Activated gamma-delta T cell (primary cell): ENCODE measurements at places on chromosomes 5 and 9.

DNA sequence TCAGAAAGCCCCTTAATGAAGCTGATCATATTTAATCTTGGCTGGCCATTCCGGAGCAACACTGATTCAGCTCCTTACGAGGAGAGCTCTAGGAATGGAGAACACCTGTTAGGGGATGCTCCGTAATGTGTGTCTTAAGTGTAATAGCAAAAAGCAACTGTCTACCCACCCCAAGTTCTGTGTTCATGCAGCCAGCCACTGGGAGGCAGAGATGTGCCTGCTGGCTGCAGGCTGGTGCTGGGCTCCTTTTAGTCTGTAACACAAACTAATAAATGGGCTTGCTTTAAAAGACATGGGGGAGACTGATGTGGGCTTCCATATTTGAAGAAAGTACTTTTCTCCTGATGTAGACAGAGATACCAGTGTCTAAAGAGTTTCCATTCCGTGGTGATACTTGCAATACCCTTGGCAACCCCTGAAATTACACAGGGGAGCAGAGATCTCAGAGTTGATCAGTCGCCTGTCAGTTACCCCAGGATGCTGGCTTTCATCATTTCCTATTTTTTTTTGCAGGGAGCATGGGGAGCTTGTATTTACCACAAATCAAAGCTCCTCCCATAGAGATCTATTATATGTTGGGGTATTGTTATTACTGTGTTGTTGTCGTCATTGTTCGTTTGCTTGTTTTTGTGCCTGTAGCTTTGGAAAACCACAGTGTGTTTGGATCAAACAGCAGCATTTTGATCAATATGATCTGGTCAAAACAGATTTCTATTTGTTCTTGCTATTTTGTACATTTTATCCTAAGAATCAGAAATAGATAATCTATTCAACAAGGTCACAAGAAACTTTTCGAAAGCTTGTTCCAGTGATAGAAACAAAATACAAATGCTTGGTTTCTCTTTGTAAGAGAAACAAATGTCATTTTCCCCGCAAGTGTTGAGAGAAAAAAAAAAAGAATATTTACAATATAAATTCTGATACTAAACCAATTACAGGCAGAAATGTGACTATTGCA is 65.8 kb downstream of the MTX3 start:
- DNase-seq: no peak

DNA sequence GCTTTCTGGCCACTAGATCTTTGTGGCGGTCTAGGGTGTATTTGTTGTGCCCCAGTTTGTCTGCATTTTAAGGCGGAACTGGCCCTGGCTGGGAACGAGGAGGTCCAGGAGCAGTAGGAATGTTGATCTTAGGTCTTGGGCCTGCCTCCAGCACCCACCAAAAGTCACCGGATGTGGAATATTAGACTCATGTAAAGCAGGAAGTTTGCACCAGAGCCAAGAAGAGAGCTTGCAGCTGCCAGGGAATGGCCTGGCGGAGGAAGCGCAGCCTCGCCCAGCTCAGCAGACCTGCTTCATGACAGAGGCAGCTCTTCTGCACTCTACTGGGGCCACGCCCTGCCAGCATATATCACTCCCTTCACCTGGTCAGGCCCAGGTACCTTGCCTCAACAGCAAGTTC is 3.3 kb downstream of the GPX3 start:
- DNase-seq: no peak

DNA sequence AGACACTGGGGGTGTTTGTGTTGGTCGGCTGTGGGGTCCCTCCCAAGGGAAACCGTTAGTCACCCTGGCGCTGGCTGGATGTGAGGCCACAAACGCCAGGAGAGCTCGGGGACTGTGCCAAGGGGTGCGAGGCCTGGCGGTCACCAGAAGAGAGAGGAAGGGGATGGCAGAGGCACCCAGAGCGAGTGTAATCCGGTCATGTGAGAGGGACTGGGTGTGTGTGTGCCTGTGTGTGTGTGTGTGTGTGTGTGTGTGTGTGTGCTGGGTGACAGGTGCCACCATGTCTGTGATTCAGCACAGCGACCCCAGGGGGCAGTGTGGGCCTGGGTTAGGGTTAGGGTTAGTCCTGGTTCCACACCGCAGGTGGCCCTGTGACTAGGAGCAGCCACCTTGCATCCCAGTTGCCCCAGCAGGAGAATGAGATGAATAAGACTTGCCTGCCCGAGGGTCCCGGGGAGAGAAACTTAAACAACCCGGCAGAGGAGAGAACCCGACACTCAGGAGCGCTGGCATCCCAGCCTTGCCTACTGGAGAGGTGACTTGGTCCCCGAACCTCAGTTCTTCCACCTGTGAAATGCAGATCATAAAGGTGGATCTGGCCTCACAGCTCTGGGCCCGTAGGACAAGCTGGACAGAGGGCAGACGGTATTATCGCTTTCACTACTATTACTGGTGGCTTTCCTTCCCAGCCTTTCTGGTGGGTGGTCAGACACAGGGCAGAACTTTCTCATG is 1.4 kb upstream of the ADAMTSL2 start:
- DNase-seq: no peak

DNA sequence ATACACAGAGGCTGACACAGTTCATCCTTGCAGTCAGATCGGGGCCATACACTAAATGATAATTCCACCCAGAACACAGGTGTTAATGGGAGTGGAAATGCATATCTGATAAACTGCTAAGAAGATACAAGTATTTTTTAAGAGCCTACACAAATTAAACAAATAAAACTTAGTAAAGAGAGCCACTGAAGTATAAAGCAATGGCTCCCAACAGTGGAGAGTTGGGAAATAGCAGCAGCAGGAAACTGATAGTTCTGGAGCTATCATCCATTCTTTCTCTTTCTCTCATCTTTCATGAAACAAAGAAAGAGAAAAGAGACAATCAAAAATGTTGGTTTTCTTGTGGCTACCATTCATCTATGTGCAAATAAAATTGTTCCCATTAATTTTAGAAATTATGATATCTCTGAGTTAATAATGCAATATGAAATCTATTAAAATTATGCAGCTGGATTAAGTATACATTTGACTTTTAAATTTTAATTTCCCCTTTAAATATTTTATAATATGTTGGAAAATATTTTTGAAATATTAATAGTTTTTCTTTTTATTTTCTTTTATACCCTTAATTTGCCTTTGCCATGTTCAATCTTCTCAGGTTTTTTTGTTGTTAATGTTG is 120.8 kb downstream of the EMB start:
- DNase-seq: no peak

- DNase-seq: no peak
These were observed 1021.9 kb downstream of the CDH12 start for GRCh38 chr5:21831145-21831787.

DNA sequence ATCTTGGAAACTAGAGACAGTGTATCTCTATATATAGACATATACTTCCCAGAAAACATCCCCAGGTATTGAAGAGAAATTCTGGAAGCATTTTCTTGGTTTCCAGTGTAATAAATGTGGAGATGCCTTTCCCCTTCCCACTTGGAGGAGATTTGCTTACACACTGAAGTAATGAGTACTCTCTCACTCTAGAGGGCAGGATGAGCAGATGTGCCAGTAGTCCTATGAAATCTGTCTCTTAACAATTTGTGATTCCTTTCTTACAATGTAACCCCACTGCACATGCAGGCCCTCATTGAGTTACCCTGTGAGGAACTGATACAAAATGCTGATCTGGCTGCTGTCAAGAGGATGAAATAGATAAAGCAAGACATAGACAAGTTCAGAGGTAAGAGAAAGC is 567.2 kb downstream of the SLCO4C1 start:
- DNase-seq: no peak

DNA sequence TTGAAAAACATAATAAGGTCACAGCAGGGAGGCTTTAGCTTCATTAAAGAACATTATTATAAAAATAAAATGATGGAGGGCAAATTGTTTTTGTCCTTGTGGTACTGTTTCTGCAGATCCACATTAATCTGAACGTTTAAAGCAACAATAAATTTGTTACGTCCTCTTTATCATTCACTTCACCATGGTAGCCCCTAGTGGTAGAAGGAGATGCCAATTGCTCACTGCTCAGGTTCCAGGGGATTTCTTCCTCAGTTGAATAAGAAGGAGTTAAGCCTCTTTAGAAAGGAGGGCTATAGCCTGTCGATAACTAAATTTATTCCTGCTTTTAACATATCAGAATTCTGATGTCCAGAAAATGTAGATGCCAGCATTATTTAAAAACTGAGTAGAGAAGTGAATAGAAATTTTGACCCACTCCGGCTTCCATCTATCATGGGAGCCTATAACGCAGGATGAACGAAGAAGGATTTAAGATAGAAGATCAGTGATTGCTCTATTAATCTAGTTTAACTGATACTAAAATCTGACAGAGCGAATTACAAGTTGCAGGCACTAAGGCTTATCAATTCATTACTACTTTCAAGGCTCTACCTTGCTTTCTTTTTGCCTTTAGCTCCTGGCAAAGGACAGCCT is 692.3 kb downstream of the PTPRD start:
- DNase-seq: no peak

- no peak for DNase-seq
These were observed 271.8 kb upstream of the SMARCA2 start for GRCh38 chr9:1743121-1743960.

DNA sequence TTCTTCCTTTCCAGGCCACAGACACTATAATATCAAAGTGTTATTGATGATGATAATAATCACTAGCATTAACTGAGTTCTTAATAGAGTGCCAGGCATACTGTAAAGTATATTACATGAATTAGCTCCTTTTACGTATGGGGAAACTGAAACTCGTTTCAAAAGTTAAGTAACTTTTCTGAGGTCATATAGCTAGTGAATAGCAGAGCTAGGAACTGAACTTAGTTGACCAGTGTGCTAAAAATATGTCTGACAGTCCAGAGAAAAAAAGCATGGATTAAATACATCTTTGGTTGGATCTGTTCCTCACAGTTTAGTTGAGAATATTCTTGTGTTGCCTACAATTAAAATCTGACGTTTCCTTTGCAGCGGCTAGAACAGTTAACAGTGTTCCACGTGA is 18.4 kb upstream of the CATSPER3 start:
- DNase-seq: no peak

- no peak for DNase-seq
These were observed 130.1 kb upstream of the EPB41L4A start for GRCh38 chr5:112549127-112549526.

- no peak for DNase-seq
These were observed 4.6 kb upstream of the TRAF2 start for GRCh38 chr9:136881691-136882108.

GRCh38 chr5:53114988-53115387 is 5.4 kb upstream of the MOCS2 start:
- DNase-seq: no peak

- no peak for DNase-seq
These were observed 215.8 kb downstream of the FRMD3 start for GRCh38 chr9:83322438-83322837.

GRCh38 chr5:160448886-160449285 is 27.2 kb downstream of the PTTG1 start:
- no peak for DNase-seq

DNA sequence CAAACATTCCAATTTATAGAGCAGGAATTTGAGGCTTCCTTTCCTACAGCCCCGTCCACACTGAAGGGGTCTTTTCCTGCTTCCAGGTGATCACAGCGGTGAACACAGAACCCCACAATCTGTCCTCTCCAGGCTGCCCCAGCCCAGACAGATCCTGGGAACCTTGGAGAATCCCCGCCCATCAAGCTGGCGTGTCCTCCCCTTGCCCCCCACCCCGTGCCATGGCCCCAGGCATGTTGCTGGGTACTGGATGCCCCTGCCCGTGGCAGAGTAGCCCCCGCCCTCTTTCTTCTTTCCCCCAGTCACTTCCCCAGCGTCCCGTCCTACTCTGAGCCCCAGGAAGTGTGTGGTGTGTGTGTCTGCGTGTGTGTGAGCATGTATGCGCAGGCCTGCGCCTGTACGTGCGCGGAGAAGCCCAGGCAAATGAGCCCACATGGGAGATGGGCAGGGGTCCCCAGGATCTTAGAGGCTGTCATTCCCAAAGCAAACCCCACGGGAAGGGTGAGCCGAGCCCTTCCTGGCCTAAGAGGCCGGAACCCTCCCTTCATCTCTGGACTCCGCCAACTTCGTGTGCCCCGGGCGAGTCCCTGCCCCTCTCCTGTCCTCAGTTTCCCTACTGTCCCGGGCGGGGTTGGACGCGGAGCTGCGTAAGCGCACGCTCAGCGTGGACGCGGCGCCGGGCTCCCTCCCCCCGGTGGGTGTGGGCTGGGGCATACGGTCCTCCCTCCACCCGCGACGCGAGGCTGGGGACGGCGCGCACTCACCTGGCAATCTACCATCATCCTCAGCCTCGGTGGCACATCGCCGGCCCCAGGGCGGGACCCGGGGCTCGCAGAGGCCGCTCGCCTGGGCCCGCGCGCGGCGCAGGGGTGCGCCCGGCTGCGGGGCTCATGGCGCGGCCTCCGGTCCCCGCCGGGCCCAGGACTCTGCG is 15.2 kb downstream of the GBGT1 start:
- DNase-seq: peak; percentile 43

- no peak for DNase-seq
These were observed 17.0 kb downstream of the NIM1K start for GRCh38 chr5:43209060-43209459.

DNA sequence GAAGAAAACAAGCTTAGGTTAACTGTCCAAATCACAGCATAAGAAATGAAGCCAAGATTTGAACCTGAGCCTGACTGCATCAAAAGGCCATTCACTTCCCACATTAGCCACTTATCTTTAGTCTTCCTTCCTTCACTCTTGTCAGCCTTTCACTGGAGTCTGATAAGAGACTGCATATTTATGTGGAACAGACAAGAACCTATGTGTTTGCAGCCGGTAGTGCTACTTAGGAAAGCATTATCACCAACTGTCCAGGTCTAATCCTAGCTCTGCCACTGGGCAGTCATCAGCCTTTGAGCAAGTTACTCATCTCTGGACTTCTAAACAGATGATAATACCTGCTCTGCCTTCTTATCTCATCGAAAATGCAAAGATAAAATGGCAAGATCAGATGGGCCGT is 12.1 kb upstream of the ATP6V0E1 start:
- no peak for DNase-seq

- DNase-seq: no peak
These were observed 65.9 kb downstream of the NSG2 start for GRCh38 chr5:174111287-174111973.

- no peak for DNase-seq
These were observed 30.1 kb downstream of the ZNF462 start for GRCh38 chr9:106893088-106893487.

DNA sequence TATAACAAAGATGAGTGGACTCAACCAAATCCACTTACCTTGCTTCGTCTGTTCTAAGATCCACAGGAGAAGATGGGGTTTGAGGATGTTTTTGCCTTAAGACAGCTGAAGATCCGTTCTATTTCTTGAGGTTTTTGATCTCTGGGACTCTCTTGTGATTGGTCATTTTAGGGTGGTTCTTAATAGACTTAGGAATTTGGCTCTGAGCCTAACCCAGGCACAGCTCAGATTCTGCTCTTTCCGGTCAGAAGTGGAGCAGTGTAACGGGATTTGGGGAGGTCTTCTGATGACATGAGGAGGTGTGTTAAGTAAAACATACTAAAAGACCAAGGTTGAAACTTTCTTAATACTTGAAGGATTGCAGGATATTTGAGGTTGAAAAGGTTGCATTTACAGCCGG is 166.9 kb downstream of the DMRT2 start:
- DNase-seq: no peak
